Fibroblast of skin of left quadriceps (primary cell): ENCODE measurements at places on chromosomes 1 and 21.

- DNase-seq: no peak
Observed at GRCh38 chr1:190101756-190102155, 375.9 kb downstream of the BRINP3 start.

- no peak for DNase-seq
Observed at GRCh38 chr1:186187601-186188000, 187.5 kb downstream of the TPR start.

DNA sequence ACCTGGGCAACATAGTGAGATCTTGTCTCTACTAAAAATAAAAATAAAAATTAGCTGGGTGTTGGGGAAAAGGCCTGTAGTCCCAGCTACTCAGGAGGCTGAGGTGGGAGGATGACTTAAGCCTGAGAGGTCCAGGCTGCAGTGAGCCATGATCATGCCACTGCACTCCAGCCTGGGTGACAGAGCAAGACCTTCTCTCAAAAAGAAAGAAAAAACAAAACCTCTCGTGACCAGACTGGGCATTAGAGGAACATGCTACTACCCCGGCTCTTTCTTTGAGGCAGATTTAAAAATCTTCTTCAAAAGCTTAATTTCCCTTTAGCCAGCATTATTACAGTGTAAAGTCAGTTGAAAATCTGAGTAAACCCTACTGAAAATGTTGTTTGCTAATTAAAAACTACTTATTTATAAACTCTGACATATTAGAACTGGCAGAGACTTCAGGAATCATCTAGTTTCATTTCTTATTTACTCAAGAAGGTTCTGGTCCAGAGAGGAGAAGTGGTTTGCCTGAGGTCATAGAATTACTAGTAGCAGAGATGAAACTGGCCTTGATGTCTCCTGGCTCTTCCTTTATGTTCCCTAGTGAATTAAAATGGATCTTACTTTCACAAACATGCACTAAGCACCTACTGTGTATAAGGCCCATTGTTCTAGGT is 11.6 kb upstream of the ELAVL4 start:
- no peak for DNase-seq

DNA sequence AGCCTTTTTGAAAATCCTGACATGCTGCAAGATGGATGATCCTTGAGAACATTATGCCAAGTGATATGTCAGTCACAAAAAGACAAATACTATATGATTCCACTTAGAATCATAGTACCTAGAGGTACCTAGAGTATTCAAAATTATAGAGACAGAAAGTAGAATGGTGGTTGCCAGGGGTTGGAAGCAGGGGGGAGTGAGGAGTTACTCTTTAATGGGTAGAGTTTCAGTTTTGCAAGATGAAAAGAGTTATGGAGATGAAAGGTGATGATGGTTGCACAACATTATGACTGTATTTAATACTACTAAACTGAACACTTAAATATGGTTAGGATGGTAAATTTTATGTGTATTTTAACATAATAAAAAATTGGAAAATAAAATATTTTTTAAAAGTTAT is 37.9 kb upstream of the PODN start:
- DNase-seq: no peak
